ENCODE measurements at places on chromosomes 7 and 10. TPM values are rescaled to one million over a fixed set of nuclear protein-coding genes. Genes with fewer than 3 reads are reported as not detected.

HECW1 gene
- total RNA-seq = not detected

ASAH2 gene
- 3.2 TPM for total RNA-seq

AS3MT gene
- total RNA-seq = 0.44 TPM

CUL2 gene
- total RNA-seq = 59.4 TPM

SPDYE11 gene
- not detected for total RNA-seq

WASHC2A gene
- total RNA-seq = 30.9 TPM

CDC123 gene
- 162 TPM for total RNA-seq

FAM20C gene
- 3.2 TPM for total RNA-seq

LEP gene
- total RNA-seq = not detected

SPACDR gene
- total RNA-seq = 1.7 TPM

GLI3 gene
- total RNA-seq = 0.44 TPM

DNA sequence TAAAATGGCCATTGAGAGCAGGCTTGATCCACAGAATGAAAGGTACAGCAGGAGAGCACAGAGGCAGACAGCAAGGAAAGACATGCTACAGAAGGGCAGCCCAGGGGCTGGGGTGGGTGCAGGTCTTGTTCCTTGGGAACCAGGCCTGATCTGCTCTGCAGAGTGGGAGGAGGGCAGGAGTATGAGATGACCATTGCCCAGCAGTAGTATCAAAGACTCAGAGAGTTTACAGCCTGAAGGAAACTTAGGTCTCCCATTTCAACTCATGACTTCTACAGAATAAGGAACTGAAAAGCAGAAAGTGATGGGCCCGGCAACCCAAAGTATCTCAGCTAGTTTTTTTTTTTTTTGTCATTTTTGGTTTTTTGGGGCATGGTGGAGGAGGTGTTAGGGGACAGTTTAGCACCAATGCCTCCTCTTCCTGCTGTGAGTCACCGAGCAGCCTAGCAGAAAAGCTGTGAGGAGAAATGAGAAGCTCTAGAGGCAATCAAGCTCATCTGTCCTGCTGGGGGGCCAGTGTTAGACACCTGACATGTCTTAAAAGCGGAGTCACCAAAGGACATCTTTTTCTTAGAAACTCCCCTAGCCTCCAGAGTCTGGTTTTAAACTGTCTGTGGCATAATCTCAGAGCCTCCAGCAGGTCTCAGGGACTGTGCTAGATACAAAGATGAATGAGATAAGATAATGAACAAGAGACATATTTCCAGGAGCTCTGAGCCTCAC is 34.3 kb upstream of the HERPUD2 start:
- peak overlapping the region; percentile 17 for H3K27ac ChIP-seq
- no peaks in the 10 kb centered on the region for H3K27me3 ChIP-seq
- H3K4me1 ChIP-seq = peaks cover 59% of the 10 kb centered on the region
- H3K4me3 ChIP-seq = no peak overlapping the region

- peak; percentile 85 for DNase-seq
- no peaks in the 10 kb centered on the region for H3K27me3 ChIP-seq
- no peaks in the 10 kb centered on the region for H3K4me1 ChIP-seq
Observed at GRCh38 chr7:138738551-138739335, 37.6 kb upstream of the SVOPL start.

- no peak overlapping the region for H3K4me3 ChIP-seq
- no peaks in the 10 kb centered on the region for H3K4me1 ChIP-seq
- H3K36me3 ChIP-seq = no peaks in the 10 kb centered on the region
- H3K27me3 ChIP-seq = peaks cover 5% of the 10 kb centered on the region
Observed at GRCh38 chr10:34736976-34737771, 77.9 kb downstream of the PARD3 start.

DNA sequence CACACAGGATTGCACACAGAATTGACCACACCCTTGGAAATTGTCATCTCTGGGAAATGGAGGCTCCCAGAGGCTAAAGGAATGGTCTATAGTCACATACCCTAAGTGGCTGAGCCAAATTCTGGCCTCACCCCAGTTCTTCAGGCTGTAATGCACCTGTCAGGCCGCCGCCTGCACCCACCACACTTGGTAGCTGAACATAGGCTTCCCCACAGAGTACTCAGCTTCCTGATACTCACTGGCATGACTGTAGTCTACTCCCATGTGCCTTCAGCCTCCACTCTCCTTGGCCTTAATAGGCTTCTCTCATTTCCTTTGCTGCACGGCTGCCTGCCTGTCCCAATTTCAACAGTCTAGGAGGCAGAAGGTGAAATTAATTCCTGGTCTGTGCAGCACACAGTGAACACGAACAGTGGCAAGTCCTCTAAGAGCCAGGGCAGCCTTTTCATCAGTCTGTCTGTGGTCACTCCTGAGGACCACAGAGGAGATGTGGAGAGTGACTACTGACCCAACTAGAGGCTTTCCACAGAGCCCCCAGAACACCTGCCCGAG is 42.5 kb downstream of the NUDCD3 start:
- H3K27me3 ChIP-seq = no peaks in the 10 kb centered on the region
- DNase-seq = no peak
- no peak overlapping the region for H3K4me3 ChIP-seq
- H3K36me3 ChIP-seq = peaks cover 12% of the 10 kb centered on the region

GRCh38 chr10:119497243-119497642 is 45.3 kb downstream of the RGS10 start:
- peaks cover 6% of the 10 kb centered on the region for H3K36me3 ChIP-seq
- DNase-seq = no peak
- H3K27me3 ChIP-seq = no peaks in the 10 kb centered on the region
- peaks cover 69% of the 10 kb centered on the region for H3K4me1 ChIP-seq
- H3K27ac ChIP-seq = no peak overlapping the region
- H3K4me3 ChIP-seq = no peak overlapping the region

DNA sequence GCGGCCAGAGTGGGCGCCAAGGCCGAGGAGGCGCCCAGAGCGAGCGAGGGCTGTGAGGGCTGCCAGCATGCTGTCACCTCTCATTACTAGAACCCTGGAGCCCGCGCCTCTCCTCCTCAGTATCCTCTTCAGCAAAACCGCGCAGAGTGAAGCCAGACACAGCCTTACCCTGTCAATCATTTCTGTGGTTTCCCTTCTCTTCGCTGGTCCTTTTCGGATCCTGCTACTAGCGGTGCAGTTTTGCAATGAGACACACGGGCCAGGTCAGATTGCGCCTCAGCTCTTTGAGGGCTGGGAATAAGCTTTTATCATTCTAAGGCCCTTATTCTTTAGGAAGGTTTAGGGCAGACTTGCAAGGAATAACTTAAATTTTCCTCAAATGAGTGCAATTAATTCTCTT is 55.5 kb upstream of the FAM171A1 start:
- H3K36me3 ChIP-seq = no peaks in the 10 kb centered on the region
- DNase-seq = no peak
- H3K27me3 ChIP-seq = no peaks in the 10 kb centered on the region
- no peak overlapping the region for H3K4me3 ChIP-seq

- no peak for DNase-seq
- no peaks in the 10 kb centered on the region for H3K27me3 ChIP-seq
- no peak overlapping the region for H3K4me3 ChIP-seq
- H3K36me3 ChIP-seq = peaks cover 29% of the 10 kb centered on the region
- no peak overlapping the region for H3K27ac ChIP-seq
Observed at GRCh38 chr7:158782761-158783401, 46.4 kb downstream of the ESYT2 start.

DNA sequence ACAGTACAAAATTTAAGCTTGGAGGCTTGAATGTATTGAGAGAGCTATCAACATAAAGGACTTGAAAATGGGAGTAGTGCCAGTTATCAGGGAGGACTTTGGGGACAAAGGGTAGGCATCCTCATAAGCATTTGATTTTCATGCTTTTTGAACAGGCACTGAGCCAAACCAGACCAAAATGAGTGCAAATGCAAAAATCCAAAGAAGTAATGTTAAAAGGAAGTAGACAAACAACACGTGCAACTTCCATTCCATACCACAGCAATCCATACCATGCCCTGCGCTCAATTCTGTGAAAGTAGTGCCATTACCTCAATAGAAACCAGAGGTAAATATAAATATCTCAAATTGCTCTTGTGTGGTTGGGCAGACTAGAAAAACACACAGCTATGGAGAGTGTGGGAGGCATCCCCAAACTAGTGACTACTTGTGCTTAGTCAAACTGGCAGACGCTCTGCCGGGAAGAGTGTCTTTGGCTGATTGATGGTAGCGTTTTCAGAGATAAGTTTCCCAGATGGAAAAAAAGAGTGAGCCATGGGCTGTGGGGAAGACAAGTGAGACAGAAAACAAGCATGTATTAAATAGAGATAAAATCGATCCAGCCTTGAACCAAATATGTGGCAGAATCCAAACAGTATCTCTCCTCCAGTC is 161.5 kb downstream of the CREB5 start:
- H3K4me1 ChIP-seq = no peaks in the 10 kb centered on the region
- no peak for DNase-seq
- H3K36me3 ChIP-seq = no peaks in the 10 kb centered on the region

GRCh38 chr10:125158601-125159485 is 1.5 kb downstream of the CTBP2 start:
- H3K4me3 ChIP-seq = no peak overlapping the region
- H3K36me3 ChIP-seq = no peaks in the 10 kb centered on the region

GRCh38 chr10:61847640-61848039 is 53.9 kb upstream of the ARID5B start:
- H3K27ac ChIP-seq = no peak overlapping the region
- no peaks in the 10 kb centered on the region for H3K4me1 ChIP-seq
- H3K36me3 ChIP-seq = no peaks in the 10 kb centered on the region
- H3K4me3 ChIP-seq = no peak overlapping the region

DNA sequence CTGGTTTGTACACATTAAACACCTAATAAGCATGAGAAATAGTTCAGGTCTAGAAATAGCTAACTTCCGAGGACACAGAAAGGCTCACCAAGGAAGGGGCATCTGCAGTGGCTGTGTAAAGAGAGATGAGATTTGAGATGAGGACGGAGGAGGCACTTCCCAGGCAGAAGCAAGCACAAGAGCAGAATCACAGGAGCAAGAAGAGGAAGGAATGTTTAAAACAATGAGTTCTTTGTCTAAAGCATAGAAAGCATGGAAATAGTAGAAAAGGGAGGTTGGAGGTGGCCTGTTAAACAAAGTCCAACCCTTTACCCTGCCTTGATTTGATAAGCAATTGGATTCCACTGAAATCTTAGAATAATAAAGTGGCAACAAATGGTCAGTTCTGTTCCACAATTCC is 11.6 kb upstream of the PON3 start:
- H3K36me3 ChIP-seq = no peaks in the 10 kb centered on the region
- H3K27me3 ChIP-seq = no peaks in the 10 kb centered on the region
- no peaks in the 10 kb centered on the region for H3K4me1 ChIP-seq
- no peak overlapping the region for H3K4me3 ChIP-seq

GRCh38 chr10:70053218-70053840 is 683 bp downstream of the MACROH2A2 start:
- no peaks in the 10 kb centered on the region for H3K4me1 ChIP-seq
- no peaks in the 10 kb centered on the region for H3K36me3 ChIP-seq
- no peak overlapping the region for H3K4me3 ChIP-seq
- DNase-seq = no peak
- H3K27me3 ChIP-seq = peaks cover 24% of the 10 kb centered on the region

GRCh38 chr10:90398566-90398965 is 459.3 kb downstream of the HTR7 start:
- no peak for DNase-seq
- no peak overlapping the region for H3K4me3 ChIP-seq
- no peaks in the 10 kb centered on the region for H3K36me3 ChIP-seq
- H3K27me3 ChIP-seq = no peaks in the 10 kb centered on the region

- H3K27ac ChIP-seq = peak overlapping the region; percentile 96
- no peaks in the 10 kb centered on the region for H3K27me3 ChIP-seq
- H3K4me3 ChIP-seq = peak overlapping the region; percentile 89
- peaks cover 26% of the 10 kb centered on the region for H3K4me1 ChIP-seq
- peaks cover 9% of the 10 kb centered on the region for H3K36me3 ChIP-seq
Observed at GRCh38 chr7:151232917-151233701, 826 bp downstream of the CHPF2 start.

DNA sequence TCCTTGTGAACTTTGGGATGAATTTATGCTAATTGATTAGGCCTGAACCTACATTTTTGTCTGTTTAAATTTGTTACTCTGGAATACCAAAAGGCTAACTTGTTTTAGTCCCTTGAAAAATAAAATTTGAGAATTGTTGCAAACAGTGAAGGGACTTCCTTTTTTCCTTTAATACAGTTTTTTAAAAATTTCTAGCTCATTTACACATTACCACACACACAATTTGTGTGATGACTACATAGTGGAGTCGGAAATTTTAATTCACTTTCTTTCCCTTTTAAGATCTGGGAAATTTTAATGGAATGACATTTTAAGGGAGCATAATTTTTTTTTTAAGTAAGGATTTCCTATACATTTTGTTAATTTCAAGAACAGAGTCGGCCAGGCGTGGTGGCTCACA is 8.6 kb upstream of the TMEM236 start:
- no peaks in the 10 kb centered on the region for H3K27me3 ChIP-seq
- DNase-seq = no peak
- no peak overlapping the region for H3K27ac ChIP-seq

GRCh38 chr7:89928451-89928850 is 225.8 kb upstream of the STEAP1 start:
- no peaks in the 10 kb centered on the region for H3K4me1 ChIP-seq
- no peaks in the 10 kb centered on the region for H3K27me3 ChIP-seq
- H3K36me3 ChIP-seq = no peaks in the 10 kb centered on the region

DNA sequence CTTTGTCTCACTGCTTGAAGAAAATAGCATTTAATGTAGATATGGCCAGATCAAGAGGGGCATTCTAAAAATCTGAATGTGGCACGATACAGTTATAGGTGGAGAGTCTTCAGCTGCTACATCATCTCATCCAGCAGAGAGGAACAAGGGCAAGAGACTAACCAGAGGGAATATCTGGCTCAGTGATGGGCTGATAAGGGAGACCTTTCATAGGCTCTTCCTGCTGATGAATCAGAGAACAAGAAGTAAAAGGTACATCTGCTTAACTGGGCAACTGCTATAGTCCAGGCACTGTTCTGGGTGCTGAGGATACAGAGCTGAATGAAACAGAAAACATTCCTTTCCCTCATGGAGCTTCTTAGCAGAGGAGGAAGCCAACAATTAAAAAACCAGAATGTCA is 37.9 kb downstream of the PIP4K2A start:
- no peak overlapping the region for H3K27ac ChIP-seq
- no peaks in the 10 kb centered on the region for H3K27me3 ChIP-seq
- H3K36me3 ChIP-seq = no peaks in the 10 kb centered on the region
- H3K4me1 ChIP-seq = peaks cover 94% of the 10 kb centered on the region

GRCh38 chr10:29387269-29387668 is 98.4 kb downstream of the LYZL1 start:
- no peak for DNase-seq
- H3K4me1 ChIP-seq = no peaks in the 10 kb centered on the region
- H3K36me3 ChIP-seq = no peaks in the 10 kb centered on the region
- H3K27me3 ChIP-seq = no peaks in the 10 kb centered on the region
- no peak overlapping the region for H3K4me3 ChIP-seq

- H3K4me1 ChIP-seq = no peaks in the 10 kb centered on the region
- no peak overlapping the region for H3K4me3 ChIP-seq
- peaks cover 19% of the 10 kb centered on the region for H3K36me3 ChIP-seq
- no peak for DNase-seq
- no peaks in the 10 kb centered on the region for H3K27me3 ChIP-seq
Observed at GRCh38 chr10:70847659-70848360, 32.1 kb downstream of the SGPL1 start.

DNA sequence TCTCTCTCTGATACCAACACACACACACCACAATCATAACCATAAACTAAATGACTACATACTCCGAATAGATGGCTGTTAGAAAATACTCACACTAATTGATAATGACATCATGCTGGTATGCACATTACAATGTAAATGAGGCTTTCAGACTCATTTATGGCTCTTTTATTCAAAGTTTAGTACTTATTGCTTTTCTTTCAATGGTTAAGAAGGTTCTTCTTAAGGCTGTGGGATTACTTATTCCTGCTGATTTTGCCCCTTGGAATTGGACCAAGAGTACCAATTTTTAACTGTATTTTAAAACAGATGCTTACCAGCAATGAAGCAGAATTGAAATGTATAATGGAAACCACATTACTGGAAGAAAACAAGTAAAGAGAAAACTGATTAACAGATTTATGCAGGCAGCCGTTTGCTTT is 20.6 kb upstream of the CABCOCO1 start:
- H3K4me3 ChIP-seq = no peak overlapping the region
- no peaks in the 10 kb centered on the region for H3K36me3 ChIP-seq
- DNase-seq = no peak
- no peak overlapping the region for H3K27ac ChIP-seq
- H3K27me3 ChIP-seq = no peaks in the 10 kb centered on the region
